ENCODE measurements at places on chromosomes 13 and 19. TPM values are rescaled to one million over a fixed set of nuclear protein-coding genes. Genes with fewer than 3 reads are reported as not detected.

The SHISA7 gene
- not detected for total RNA-seq

The ZNF808 gene
- 30.3 TPM for total RNA-seq

The LGI4 gene
- 0.27 TPM for total RNA-seq

The MTIF3 gene
- 41.1 TPM for total RNA-seq

The STARD13 gene
- 0.41 TPM for total RNA-seq

The CD33 gene
- 18.7 TPM for total RNA-seq
